Activated CD8-positive, alpha-beta T cell treated with anti-CD3 and anti-CD28 coated beads, Interleukin-2, amount 10 ng/mL, durations not matched to agents 7 days and 5 days (primary cell): ENCODE measurements at places on chromosomes 5 and 9. TPM values are rescaled to one million over a fixed set of nuclear protein-coding genes. Genes with fewer than 3 reads are reported as not detected.

The ECM2 gene
- not detected for total RNA-seq

The PPP6C gene
- 51.9 TPM for total RNA-seq

The ACER2 gene
- total RNA-seq = 1.7 TPM

The AGXT2 gene
- not detected for total RNA-seq

The OTP gene
- total RNA-seq = not detected

The FGFR4 gene
- 0.53 TPM for total RNA-seq

GRCh38 chr5:78920604-78921003 lies 64.5 kb downstream of the ARSB start:
- H3K27me3 ChIP-seq = no peaks in the 10 kb centered on the region
- no peaks in the 10 kb centered on the region for H3K36me3 ChIP-seq
- no peak overlapping the region for H3K4me3 ChIP-seq
- no peak for DNase-seq

DNA sequence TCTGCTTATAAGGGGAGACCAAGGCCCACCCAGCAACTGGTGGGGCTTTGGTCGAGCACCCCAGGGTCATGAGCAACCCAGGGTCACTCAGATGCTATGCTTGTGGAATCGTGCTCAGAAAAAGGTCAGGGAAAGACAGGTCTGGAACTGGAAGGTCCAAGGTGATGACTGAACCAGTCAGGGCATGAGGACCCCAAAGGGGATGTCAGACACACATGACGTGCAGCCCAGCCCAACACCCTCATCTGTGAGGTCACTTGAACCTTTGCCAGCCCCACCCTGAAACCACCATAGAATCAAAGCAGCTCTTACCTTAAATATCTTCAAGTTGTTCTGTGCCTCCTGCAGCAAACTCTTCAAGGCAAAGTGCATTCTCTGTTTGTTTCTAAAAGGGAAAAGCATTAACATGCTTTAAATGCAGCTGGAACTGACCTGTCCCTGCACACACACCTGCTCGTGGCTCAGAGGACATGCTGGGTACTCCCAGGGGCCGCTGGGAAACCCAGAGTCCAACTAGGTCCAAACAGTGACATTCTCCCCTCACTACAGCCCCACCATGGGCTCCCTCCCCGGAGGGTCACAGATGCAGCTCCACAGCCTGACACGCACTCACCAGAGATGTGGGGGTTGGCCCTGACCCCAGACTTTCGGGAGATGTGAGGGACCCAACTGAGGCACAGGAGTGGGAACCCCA lies 29.4 kb downstream of the IPPK start:
- no peak overlapping the region for H3K4me3 ChIP-seq
- no peaks in the 10 kb centered on the region for H3K4me1 ChIP-seq
- H3K27me3 ChIP-seq = no peaks in the 10 kb centered on the region
- peak overlapping the region; percentile 49 for H3K27ac ChIP-seq
- DNase-seq = no peak
- peaks cover 44% of the 10 kb centered on the region for H3K36me3 ChIP-seq

DNA sequence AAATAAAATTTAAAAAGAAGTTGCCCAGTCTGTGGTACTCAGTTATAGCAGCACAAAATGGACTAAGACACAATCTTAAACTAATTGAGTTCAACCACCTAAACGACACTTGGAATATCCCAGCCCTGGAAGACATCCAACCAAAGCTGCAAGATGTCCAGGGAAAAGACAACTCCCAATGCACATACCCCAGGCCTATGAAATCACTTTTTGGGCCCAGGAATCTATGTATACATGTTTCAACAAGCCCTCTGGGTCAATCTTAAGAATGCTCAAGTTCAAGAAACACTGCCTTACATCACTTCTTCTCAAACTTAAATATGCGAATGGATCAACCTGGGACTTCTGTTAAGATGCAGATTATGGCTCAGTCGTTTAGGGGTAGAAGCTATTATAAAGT lies 148.6 kb downstream of the ELAVL2 start:
- no peaks in the 10 kb centered on the region for H3K4me1 ChIP-seq
- H3K27ac ChIP-seq = no peak overlapping the region
- no peak for DNase-seq
- no peaks in the 10 kb centered on the region for H3K36me3 ChIP-seq

DNA sequence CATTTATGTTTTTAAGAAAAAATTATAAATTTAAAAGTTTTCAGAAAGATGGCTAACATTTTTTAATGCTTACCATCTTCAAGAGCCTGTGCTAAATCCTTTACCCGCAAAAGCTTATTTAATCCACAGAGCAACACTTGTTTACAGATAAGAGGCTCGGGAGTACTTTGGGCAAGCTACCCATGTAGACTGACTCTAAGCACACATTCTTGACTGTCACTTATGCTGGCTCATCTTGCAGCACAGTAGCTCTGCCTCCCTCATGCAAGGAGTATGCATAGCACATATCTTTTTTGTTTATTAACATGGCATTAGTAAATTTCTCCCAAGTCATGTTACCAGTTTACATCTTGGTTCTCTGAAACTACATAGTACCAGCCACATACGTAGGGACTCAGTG lies 14.7 kb downstream of the SH3RF2 start:
- DNase-seq = no peak
- no peak overlapping the region for H3K4me3 ChIP-seq
- no peaks in the 10 kb centered on the region for H3K36me3 ChIP-seq
- no peak overlapping the region for H3K27ac ChIP-seq
- peaks cover 14% of the 10 kb centered on the region for H3K4me1 ChIP-seq

DNA sequence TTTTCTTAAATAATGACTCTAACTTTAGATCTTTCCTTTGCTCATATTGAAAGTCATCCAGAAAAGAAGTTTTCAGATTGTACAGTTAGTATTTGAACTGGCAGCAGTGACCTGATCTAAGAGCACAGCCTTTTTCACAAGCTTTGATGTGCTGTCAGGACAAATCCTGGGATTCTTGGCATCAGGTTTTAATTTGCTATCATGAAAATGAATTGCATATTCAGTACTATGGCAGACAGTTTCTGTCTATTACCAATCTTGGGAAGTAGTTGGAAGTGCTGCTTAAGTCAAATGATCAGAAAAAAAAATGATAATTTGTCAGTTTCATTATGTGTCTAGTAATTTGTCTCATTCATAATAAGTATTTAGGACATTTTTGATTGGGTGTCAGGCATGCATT lies 925.6 kb upstream of the ARRDC3 start:
- no peaks in the 10 kb centered on the region for H3K4me1 ChIP-seq
- no peaks in the 10 kb centered on the region for H3K27me3 ChIP-seq
- H3K27ac ChIP-seq = no peak overlapping the region
- H3K36me3 ChIP-seq = no peaks in the 10 kb centered on the region

DNA sequence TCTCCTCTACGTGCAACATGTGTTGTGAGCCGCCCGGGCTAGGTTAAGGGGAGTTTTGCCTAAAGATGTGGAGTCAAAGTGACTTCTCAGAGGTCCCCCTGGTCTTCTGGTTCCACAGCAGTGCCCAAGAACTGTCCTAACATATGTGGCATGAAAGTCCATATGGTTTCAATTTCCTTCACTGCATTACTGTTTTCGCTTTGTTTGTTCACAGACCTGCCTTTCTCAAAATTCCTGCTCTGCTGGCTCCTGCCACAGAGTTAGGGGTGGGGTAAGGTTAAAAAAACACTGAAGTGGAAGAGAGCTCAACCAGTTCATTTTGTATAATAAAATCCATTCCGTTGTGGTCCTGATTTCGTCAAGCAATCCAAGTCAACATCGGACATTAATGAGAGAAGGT lies 289.4 kb downstream of the DMAC1 start:
- H3K27me3 ChIP-seq = peaks cover 10% of the 10 kb centered on the region
- no peak for DNase-seq
- no peak overlapping the region for H3K4me3 ChIP-seq
- H3K27ac ChIP-seq = no peak overlapping the region

DNA sequence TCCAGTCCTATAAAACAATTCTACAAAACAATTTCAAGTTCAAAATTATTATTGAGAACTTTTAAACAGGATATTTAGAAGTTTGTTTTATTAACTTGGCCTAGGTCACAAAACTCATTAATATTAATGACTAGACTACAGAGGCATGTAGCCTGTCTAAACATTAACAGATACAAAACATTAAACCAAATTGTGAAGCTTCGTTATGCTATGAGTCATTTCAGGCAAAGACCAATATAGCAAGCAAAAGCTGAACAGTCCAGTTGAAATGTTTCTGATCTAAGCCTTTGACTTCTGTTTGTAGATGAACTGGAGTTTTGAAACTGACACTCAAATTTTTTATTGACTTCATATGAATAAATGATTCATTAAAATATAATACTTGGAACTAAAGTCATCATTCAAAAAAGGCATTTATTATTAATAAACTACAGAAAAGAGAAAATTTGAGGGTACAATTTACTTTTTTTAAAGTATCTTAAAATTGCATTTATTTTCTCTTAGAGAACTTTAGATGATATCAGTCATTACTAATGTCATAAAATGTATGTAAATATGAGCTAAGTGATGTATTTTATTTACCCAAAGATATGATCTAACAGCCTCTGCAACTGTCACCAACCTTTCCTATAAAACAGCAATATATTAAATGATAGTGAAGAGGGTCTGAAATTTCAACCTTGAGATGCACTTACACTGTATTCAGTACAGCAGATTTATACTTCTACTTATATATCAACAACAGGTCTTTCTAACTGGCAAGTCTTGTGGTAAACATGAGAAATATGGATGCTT lies 188.8 kb downstream of the COMMD10 start:
- H3K27me3 ChIP-seq = no peaks in the 10 kb centered on the region
- no peak overlapping the region for H3K4me3 ChIP-seq

DNA sequence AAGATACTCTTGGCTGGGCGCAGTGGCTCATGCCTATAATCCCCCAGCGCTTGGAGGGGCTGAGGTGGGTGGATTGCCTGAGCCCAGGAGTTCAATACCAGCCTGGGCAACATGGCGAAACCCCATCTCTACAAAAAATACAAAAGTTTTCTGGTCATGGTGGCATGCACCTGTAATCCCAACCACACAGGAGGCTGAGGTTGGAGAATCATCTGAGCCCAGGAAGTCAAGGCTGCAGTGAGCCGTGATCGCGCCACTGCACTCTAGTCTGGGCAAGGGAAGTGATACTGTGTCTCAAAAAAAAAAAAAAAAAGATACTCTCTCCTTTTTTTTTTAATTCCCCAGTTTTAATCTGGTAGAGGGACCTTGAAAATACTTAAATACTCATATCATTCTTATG lies 15.0 kb downstream of the ANKRD33B start:
- H3K4me3 ChIP-seq = no peak overlapping the region
- peaks cover 2% of the 10 kb centered on the region for H3K27me3 ChIP-seq
- DNase-seq = peak; percentile 39
- no peaks in the 10 kb centered on the region for H3K36me3 ChIP-seq

GRCh38 chr9:115983366-115983765 lies 170.2 kb upstream of the PAPPA start:
- DNase-seq = no peak
- H3K4me3 ChIP-seq = no peak overlapping the region
- no peaks in the 10 kb centered on the region for H3K4me1 ChIP-seq
